Activated CD4-positive, alpha-beta T cell treated with anti-CD3 and anti-CD28 coated beads for 4 hours (primary cell): ENCODE measurements at places on chromosomes 7 and 10.

DNA sequence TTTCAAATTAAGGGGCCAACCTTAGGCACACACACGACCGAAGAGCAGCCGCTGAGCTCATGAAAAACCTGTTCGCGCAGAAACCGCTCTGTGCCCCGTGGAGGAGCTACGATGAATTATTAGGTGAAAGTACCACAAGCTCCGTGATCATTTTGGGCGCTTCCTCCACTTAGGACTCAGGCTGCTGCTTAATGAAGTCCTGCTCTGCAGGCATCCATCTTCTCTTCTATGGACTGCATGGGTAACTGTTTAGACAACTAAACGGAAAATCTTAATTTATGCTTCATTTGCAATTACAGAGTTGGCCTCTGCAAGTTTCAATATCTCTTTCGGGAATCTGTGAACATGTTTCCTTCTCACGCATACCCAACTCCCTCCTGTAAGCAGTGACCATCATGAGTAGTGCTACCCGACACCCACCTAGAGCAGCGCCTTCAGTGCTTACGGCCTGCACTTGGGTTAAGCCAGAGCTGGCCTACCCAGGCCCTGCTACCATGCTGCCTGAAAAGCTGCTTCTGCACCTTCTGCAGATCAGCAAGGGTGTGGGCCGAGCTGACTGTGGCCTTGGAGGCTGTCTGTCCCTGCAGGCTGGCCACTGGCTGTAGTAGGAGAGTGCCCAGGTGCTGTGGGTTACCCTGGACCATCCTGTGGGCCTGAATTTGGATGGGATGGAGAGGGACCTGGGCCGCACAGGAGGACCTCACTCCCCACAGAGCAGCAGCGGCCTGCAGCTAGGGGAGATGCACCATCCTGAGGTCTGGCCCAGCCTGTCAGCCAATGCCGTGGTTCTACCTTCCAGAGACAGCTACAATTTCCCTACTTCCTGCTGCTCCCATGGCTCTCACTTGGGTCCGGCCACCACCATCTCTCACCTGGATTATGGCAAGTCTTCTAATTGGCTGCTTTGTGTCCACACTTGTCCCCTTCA lies 36.0 kb downstream of the GNA12 start:
- DNase-seq, result no peak

DNA sequence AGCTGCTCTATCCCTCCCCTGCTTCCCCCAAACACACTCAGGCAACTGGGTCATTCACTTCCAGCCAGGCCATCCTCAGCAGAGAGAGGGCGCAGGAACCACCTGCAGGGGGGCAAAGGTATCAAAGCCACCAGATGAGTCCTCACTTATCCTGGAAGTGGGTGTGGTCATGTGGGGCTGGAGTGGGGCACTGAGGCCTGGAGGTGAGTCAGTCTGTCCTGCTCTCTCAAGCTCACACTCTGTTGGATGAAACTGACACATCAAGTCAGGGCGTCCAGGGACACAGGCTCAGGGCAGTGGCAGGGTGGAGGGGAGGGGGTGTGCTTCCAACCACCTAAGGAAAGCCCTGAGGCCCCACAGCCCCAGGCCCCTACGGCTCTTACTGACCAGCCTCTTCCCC lies 8.0 kb upstream of the ELFN1 start:
- no peak for DNase-seq

GRCh38 chr10:126425489-126426065 lies 37.3 kb upstream of the ADAM12 start:
- no peak for DNase-seq

GRCh38 chr10:26516540-26517101 lies 78.5 kb downstream of the APBB1IP start:
- DNase-seq, result no peak

DNA sequence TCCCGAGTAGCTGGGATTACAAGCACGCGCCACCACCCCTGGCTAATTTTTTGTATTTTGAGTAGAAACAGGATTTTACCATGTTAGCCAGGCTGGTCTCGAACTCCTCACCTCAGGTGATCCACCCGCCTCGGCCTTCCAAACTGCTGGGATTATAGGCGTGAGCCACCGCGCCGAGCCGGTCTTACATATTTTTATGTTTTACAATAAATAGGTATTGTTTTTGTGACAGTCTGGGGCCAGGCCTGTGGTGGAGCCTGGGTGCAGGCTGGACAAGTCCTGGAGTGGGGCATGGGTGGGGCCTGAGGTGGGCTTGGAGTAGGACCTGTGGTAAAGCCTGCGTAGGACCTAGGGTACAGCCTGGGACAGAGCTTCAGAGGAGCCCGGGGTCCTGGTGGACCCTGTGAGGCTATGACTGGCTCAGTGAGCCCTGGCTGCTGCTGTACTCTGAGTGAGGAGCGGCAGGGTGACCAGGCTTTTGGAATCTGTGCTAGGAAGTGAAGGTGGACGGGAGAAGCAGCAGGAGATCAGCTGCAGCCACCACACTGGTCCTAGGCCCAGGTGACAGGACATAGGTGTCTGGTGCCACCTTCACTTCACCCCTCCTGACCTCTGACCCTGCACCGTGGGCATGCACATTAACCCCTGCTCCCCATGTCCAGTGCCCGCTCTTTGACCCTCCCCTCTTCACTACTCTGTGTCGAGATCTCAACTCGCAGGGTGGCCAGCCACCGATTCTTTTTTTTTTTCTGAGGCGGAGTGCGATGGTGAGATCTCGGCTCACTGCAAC lies 9.6 kb upstream of the ZMIZ2 start:
- DNase-seq, result no peak

- no peak for DNase-seq
These were observed 6.3 kb upstream of the TBX20 start for GRCh38 chr7:35260246-35260645.

DNA sequence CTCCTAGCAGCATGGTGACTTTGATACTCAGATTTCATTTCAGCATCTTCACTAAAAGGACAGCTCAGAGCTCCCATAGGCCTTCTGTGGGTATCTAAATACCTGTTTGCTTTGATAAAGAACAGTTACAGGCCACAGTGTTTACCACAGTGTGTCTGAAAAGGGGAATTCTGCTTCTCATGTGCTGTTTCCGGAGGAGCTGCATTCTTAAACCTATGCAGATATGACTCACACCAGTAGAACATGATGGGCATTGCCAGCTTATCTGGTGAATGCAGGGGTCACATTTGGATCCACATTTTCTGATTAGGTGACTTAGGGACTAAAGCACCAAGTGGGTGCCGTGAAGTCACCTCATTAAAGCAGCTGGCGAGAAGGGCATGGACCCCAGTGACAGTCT lies 52.6 kb downstream of the TRRAP start:
- DNase-seq, result peak; percentile 31

- DNase-seq, result no peak
These were observed 35.5 kb downstream of the ARL4A start for GRCh38 chr7:12722636-12723605.

DNA sequence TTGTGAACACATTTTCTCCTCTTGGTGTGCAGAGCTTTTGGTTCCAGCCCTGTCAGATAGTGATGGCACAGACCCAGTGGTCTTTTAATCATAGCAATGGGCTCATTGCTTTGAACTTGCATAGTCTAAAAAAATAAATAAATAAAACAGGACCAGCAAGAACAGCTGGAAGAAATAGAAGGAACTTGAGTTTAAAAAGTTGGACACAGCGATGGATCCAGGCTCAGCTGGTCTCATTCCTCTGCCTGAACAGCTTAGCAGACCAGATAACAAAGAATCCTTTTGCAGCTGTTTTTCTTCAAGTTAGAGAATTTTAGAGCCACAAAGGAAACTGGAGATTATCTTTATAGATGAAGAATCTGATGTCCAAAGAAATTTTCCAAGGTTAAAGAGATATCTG lies 1005.6 kb downstream of the LRMDA start:
- DNase-seq, result no peak

GRCh38 chr7:3201306-3201705 lies 99.7 kb upstream of the SDK1 start:
- no peak for DNase-seq

DNA sequence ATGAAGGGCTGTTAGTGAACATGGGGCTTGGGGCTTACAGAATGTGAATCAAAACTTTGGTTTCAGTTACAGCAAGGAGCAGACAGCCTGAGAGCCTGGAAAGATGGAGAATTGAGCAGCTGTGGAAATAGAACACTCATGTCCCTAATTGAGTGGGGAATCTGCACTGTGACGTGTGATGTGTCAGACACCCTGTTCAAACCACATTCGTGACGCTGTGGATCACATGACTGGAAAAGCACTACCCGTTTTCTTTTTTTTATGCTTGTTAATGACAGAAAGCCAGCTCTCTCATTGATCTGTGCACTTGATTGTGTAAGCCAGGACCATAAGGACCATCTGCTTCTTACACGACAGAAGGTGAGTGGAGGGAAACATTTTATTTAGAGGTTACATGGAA lies 15.1 kb upstream of the TBX20 start:
- DNase-seq, result no peak

DNA sequence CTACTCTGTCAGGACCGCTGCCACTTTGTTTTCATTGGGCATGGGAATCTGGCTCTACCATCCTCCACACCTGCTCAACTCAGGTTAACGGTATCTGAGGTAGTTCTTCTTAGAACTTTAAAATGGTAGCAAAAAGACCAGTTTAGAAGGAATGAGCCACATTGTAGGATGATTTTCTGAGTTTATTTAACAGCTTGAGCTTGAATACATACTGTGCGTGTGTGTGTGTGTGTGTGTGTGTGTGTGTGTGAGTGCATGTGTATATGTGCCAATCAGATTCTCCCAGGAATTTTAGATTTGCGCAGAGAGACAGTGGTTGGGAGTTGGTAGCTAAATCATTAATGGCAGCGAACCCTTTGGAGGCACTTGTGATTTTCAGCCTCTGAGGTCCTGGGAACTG lies 81.4 kb downstream of the SPAG6 start:
- DNase-seq, result no peak

- DNase-seq, result peak; percentile 58
These were observed 4.4 kb downstream of the SPOCK2 start for GRCh38 chr10:72083790-72084459.

DNA sequence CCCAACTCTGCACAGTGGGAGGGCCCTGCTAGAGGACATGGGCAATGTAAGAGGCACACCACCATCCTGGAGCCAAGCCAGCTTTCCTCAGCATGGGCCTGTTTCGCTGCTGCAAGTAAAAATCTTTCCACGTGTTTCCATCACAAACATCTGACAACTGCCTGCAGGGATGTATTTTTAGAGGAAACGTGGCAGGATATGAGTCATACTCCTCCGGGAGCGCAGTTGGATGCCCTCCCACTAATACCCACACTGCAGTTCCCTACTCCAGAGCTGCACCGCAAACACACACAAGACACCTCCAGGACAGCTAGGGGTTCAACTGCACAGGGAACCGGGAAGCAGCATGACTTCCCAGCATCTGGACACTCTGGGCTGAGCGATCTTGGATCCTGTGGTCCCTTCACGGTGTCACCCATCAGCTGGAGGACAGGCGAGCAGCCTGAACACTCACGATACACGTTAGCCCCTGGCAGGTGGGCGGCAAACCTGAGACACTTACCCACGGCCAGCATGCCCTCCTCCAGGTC lies 26.1 kb downstream of the PLAC9 start:
- DNase-seq, result no peak

- peak; percentile 13 for DNase-seq
These were observed 106.3 kb downstream of the GRK5 start for GRCh38 chr10:119313644-119314043.

DNA sequence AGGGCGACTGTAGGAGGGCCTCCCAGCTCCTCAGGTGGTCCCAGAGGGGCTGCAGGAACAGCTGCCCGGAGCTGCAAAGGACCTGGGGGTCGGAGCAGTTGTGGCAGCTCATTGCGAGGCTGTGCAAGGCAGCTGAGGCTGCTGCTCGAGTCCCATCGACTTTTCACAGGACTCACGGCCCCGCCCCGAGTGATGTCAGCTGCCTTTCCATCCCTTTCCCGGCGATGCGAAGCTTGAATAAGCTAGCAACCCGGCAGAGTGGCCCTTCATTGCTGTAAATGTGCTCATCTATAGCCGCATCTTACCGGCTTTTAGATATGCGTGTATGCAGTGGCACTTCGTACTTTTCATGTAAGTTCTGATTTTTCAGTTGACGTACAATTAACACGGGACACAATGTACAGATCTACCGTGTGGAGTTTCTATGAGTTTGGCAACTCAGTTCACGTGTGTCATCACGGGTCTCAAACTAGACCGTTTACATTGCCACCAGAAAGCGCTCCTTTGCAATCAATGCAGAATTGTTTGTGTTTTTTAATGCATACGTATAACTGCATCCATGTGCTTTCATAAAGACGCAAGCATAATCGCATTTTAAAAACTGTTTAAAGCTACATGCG lies at the start of gene CH25H:
Gene CH25H, minus strand, starts transcription at position 137 of the 620 bp plus-strand sequence. Its CDS starts 25 bp downstream, at position 112.
- DNase-seq, result peak; percentile 54

DNA sequence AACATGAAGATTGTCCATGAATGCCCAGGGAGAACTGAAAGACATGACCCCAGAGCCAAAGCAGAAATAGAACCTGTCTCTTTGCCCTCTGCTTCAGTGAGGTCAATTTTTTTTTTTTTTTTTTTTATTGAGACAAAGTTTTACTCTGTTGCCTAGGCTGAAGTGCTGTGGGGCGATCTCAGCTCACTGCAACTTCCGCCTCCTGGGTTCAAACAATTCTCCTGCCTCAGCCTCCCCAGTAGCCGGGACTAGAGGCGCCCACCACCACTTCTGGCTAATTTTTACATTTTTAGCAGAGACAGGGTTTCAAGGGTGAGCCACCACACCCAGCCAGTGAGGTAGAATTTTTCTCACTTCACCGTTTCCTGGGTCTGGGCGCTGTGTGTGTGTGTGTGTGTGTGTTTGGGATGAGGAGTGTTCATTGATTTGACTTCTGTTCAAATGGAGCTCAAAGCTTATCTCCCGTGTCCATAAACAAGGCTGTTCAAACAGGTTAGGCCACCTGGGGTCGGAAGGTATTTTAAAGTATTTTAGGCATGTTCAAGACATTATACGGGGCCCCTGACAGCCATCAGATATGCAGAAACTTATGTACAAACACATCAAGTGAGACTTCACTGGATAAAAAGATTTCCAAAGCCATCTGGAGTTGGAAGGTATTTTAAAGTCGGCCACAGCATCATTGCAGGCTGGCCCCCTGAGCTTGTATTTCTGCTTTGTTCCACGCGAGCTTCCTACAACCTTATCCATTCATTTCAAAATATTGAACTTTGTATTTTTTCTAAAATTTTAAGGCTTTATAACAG lies 93.8 kb downstream of the MAP3K8 start:
- DNase-seq, result no peak

DNA sequence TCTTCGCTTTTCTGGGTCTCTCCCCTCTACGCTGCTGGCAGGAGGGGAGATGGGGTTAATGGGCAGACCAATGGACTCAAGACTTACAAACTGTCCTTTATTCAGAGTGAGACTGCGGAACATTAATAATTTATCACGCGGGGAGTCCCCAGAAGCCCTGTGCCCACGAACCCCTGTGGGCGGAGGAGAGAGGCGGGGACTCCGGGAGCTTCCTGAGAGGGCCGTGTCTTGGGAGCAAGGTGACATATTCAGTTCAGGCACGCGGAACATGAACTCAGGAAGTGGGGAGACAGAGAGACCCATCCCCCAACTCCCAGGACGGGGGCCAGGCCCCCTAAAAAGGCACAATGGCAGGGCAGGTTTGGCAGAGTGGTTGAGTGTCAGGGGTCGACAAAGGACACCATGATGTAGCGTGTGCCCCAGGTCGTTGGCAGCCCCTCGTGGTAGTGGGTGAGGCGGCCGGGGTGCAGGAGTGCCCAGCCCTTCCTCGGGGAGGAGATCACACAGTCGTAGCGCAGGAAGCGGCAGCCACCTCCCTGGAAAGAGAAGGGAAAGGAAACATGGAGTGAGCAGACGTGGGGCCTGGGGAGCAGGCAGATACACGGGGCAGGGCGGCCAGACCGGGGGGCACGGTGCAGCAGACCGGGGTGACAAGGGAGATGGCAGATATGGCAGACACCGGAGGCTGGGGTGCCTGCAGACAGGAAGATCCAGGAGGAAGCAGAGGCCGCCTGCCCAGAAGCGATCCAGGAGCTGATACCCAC lies 5.2 kb upstream of the MOGAT3 start:
- DNase-seq, result no peak

- DNase-seq, result no peak
These were observed 9.0 kb upstream of the POR start for GRCh38 chr7:75905785-75906604.
